Daoy (cell line): ENCODE measurements at places on chromosomes 5 and 9. TPM values are rescaled to one million over a fixed set of nuclear protein-coding genes. Genes with fewer than 3 reads are reported as not detected.

DNA sequence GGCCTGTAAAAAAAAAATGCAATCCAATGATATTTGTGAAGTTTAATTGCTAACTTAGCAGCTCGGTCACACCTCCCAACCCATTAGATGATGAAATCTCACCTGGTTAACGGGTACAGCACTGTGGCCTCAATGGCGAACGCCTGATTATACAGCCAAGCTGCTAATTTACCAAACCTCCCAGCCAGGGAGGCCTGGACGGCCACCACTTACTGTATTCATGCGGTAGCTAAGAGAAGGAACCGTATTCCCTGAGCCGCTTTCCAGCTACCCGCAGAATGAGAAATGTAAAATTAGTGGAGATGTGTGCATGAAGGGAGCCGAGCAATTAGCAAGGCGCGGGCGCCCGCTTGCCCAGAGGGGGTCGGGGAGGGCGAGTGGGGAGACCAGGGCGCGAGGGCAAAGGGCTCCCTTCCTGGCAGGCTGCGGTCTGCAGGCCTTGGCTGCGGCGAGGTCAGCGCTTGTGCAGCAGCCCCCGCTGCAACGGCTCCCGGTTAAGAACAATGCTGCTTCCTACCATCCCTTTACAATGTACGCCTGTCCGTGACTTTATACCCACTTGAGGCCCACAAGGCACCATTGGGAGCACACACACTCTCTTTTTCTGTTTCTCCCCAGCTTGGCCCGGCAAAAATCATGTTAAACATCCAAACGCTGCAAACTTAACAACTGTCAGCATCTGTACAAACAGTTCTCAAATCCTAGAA is 70.4 kb upstream of the TBCA start:
- DNase-seq = no peak

- no peak for DNase-seq
Observed at GRCh38 chr9:8732367-8733075, 932.9 kb upstream of the DMAC1 start.

DNA sequence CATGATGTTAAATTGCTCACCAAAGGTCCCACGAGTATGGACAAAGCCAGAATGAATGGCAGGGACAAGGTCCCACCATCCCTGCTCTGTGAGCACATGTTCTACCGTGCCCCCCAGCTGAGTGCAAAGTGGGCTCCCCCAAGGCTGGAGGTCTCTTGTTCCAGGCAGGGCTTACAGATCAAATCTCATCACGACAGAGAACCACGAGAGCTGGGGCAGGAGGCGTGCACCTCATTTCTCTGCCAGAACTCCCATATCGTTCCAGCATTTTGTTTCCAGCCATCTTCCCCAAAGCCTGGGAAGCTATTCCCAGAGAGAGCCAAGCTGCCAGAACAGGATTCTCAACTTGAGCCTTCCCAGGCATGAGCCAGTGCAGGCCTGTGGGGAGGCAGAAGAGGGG is 108.5 kb downstream of the ZNF354C start:
- no peak for DNase-seq

GRCh38 chr9:130484362-130485072 is 39.8 kb downstream of the ASS1 start:
- DNase-seq = no peak

DNA sequence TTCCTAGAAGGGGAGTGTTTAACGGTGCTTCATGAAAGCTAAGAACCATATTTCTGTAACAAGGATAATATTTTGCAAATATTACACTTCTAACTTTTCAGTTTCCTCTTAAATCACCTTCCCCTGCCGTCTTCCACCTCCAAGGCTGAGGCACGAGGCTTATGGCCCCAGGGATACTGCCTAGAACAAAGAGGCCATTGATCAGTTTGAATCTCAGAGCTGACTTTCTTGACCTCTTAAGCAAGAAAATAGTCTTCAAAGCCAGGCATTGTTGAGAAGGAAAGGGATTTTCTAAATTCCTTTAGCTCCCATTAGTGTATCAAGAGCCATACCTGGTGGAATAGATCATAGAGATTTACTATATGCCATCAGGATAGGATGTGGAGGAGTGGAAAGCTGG is 566.2 kb downstream of the BNC2 start:
- no peak for DNase-seq

DNA sequence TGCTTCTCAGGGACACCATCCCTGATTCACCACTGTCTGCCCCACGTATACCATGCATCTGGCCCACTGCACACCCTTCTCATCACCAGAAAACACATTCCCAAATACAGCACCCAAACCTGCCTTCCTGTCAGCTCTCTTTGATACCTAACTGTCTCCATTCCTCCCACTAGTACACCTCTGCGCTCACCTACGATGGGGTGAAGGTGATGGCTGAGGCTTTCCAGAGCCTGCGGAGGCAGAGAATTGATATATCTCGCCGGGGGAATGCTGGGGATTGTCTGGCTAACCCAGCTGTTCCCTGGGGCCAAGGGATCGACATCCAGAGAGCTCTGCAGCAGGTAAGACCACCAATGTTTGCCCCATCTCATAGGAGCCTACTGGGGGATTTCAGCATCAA is 186.4 kb downstream of the GRIA1 start:
- no peak for DNase-seq

DNA sequence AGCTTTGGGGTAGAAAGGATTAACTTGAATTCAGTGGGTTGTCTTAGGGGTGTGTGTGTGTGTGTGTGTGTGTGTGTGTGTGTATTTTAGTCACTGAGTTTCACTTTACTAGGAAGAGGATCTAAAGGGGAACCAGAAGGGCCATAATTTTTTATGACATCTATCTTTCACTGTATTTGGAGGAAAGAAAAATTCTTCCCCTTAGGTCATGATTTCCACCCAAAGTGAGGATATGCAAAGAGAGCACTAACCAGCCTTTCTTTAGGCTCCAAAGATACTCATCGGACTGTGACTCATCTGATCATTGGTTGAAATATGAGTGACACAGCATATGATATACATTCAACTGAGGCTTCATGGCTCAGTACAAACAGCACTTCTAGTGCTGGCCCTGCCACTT is 75.2 kb upstream of the RASGRF2 start:
- no peak for DNase-seq

DNA sequence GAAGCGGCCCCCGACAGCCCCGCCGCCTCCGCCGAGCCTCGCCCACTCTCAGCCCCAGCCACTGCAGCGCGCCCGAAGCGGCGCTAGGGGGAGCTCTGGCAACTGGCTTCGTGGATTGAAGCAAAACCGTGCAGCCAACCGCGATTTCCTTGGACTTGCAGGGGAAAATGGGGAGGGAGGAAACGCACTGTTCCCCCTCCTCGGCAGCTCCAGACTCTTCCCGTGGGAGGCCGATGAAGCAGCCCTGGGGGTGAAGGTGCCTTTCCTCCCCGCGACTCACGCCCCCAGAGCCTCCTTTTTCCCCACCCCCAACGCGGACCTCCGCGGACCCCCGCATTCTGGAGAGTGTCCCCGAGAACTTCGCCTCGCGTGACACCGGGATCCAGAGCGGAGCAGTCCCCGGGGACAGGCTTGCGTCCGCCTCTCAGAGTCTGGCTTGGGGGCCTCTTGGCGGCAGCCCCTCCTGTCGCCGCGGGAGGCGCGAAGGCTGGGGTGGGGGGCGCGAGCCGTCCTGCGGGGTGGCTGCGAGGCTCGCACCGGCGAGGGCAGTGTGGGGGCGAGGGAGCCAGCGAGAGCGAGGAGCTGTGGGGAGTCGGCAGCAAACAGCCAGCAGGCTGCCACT is 3.8 kb downstream of the IER5L start:
- DNase-seq = no peak

GRCh38 chr5:147949711-147950573 is 43.6 kb upstream of the C5orf46 start:
- peak; percentile 25 for DNase-seq

DNA sequence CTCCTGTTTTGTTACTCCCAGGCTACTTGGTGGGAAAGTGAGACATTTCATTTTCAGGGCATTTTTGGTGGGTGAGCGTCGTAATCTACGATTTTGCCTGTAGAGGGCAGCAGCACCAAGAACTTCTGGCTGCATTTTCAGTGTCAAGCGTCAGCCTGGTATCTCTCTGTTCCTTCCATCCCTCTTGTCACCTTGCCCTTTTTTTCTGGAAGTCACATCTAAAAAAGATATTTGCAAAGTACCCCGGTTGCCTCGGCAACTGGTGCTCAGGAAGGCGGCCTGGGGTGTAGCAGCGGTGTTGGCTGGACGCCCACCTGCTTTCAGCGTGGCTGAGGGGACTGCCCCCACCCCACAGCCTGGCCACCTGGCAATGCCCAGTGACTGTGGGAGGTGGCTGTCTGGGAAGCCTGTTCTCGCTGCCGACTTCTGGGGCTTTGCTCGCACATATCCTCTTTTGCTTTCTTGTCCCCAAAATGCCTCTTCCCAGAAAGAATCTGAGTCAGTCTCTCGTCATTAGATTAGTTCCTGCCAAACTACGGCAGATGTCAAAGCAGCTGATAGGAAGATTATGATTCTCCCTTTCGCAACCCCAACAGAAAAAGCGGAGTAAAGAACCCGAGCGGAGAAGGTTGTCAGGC is 84.5 kb downstream of the ACER2 start:
- peak; percentile 31 for DNase-seq

- no peak for DNase-seq
Observed at GRCh38 chr5:93107141-93107540, 473.9 kb downstream of the NR2F1-AS1 start.

DNA sequence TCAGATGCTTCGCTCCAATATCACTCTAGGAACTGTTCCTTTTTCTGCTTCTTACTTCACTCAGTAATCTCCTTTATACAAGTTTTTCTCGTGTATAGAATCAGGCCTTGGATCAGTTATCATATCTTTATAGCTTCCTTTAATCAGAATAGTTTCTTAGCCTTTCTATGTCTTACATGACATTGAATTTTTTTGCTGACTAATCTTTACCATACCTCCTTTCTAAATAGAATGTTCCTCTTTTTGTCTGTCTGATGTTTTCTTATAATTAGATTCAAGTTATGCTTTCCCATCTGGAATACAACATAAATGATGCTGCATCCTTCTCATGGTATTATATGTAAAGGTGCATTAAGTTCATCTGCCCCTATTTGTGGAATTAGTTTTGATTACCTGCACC is 40.2 kb upstream of the TYRP1 start:
- no peak for DNase-seq

DNA sequence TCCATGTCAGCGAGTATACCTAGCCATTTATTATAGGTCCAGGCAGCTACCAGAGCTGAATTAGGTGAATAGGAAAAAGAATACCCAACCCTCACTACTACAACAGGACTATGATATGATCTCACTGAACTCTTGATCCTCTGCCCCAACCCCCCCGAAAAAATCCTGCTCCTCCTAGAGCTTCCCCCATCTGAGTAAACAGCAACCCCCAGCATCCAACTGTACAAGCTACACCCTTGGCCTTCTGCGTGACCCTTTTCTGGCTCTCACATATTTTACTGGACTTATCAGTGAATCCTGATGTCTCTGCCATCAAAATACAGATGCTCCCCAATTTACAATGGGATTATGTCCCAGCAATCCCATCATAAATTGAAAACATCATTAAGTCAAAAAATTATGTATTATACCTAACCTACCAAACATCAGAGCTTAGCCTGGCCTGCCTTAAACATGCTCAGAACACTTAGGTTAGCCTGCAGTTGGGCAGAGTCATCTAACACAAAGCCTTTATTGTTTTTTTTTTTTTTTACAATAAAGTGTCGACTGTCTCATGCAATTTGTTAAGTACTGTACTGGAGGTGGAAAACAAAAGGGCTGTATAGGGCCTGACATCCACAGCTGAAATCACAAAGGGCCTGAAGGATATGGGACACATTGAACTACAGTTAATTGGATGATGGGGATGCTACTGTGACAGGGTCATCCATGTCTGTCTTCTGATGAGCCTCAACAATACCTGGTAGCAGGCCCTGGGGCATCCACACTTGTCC is 128.9 kb upstream of the ERCC6L2 start:
- DNase-seq = no peak

- no peak for DNase-seq
Observed at GRCh38 chr5:95401626-95402025, 10.5 kb downstream of the FAM81B start.

GRCh38 chr5:125510651-125511050 is 764.2 kb upstream of the ZNF608 start:
- no peak for DNase-seq

DNA sequence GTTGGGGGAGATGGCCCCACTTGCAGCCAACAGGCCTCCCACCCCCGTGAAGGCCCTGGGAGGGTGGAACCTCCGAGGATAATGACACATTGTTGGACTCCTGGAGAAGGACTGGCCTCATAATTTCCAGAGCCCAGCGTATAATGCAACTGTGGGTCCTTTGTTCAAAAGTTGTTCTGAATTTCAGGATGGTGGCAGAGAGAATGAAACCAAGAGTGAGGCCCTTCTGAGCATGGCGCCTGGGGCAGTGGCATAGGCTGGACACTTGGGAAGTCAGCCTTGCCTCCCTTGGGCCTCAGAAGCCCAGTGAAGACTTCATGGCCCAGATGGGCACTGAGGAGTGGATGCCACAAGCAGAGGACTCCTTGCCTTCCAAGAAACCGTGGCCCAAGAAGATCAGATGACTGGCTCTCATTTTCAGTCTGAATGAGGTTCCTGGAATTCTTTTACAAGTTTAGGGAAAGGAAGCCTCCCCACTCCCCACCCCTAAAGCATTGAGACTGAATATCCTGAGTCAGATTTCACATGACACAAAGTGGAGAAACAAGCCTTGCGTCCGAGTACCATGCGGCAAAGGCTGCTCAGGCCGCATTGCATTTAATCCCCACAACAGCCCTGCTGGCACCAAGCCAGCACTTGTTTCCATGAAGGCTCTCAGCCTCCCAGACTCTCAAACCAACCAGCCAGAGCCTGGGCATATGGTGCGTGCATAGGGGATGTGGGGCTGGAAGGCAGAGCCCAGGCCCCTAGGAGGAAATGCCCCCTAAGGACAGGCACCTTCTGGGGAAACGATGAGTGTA is 96.7 kb upstream of the SMIM23 start:
- DNase-seq = no peak

GRCh38 chr9:86602715-86603114 is 248.5 kb upstream of the TUT7 start:
- DNase-seq = no peak

- no peak for DNase-seq
Observed at GRCh38 chr5:138580777-138581176, 5.6 kb upstream of the HSPA9 start.

DNA sequence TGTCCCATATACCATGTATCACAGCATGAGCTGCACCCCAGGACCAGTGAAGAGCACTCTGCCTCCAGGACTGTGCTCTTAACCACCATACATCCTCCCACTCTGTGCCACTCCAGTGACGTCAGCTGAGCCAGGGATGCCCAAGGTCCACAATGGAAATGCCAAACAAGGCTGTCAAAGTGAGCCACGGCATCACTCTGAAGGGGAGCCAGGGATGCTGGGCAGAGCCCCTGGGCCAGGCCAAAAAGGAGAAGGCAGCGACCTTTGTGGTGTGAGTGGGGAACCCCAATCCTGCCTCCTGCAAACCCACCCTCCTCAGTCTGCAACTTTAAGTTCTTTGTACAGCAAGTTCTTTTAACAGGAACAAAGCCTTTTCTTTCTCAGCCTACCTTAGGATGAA is 242.7 kb downstream of the SYK start:
- no peak for DNase-seq

- no peak for DNase-seq
Observed at GRCh38 chr5:11642438-11642837, 261.8 kb downstream of the CTNND2 start.

OSMR gene
- 5.5 and 5.7 TPM in 2 replicates for total RNA-seq

PLPP1 gene
- total RNA-seq = 26.8 and 45.2 TPM in 2 replicates

RIGI gene
- 23.5 and 24.6 TPM in 2 replicates for total RNA-seq

SHC3 gene
- total RNA-seq = 2.3 and 10.1 TPM in 2 replicates

LRRC19 gene
- total RNA-seq = not detected in 2 replicates

FRRS1L gene
- 0.03 TPM in 1 of 2 replicates, not detected in the other for total RNA-seq

OBP2B gene
- total RNA-seq = not detected in 2 replicates

SPATA9 gene
- 1.5 TPM in 1 of 2 replicates, not detected in the other for total RNA-seq

HINT2 gene
- total RNA-seq = 72.7 and 94.8 TPM in 2 replicates

CCDC112 gene
- 9.7 and 12.6 TPM in 2 replicates for total RNA-seq
